H54 (cell line): ENCODE measurements at places on chromosomes 1 and 21.

DNA sequence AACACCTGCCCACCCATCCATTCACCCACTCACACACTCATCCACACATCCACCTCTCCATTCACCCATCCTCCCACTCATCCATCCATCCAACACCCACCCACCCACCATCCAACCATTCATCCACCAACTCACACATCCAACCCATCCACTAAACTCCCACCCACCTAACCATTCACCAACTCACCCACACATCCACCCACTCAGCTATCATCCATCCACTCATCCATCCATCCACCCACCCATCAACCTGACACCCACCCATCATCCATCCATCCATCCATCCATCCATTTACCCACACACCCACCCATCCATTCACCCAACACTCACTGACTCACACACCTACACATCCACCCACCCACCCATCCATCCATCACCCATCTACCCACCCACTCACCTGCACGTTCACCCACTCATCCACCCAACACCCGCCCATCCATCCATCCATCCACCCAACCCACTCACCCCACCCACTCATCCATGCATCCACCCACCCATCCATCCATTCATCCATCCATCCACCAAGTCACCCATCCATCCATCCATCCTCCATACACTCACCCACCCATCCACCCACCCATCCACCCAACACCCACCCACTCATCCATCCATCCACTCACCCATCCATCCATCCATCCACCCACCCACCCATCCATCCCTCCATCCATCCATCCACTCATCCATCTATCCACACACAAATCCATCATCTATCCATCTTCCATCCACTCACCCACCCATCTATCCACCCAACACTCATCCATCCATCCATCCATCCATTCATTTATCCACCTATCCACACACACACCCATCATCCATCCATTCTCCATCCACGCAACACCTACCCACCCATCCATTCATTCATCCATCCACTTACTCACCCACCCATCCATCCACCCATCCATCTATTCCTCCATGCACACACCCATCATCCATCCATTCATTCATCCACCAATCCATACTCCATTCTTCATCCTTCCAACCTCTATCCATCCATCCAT lies 17.4 kb upstream of the PRDM16 start:
- no peak for DNase-seq

DNA sequence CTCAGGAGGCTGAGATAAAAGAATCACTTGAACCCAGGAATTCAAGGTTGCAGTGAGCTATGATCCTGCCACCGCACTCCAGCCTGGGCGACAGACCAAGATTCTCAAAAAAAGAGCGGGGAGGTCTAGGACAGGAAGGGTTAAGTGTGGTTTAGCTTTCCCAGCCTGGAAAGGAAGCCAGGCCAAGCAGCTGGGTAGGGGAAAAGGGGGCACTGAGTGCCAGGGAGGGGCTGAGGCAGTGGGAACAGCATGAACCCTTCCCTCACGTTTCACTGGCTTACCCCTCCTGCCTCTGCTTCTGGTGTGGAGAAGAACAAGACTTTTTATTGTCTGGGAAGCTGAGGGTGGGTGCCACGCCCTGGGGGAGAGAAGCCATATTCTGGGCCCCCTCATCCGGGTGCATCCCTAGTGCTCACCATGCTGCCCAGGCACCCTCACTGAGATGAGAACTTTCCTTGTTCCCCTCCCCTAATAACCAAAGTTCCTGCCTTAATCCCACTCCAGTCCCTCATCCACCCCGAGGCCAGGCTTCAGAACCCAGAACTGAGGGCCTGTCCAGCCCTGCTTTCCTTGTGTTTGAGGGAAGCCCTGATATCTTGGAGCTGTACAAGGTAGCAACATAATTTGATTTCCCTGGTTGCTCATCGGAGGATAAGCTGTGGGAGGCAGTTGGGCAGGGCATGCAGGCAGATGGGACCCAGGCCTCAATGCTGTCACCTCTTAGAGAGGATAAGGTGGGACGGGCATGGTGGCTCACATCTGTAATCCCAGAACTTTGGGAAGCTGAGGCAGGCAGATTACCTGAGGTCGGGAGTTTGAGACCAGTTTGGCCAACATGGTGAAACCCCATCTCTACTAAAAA lies 2.0 kb upstream of the LMNA start:
- DNase-seq: no peak

- no peak for DNase-seq
Observed at GRCh38 chr1:9115351-9116205, 13.3 kb downstream of the GPR157 start.

- no peak for DNase-seq
Observed at GRCh38 chr1:176692431-176692830, 229.5 kb downstream of the PAPPA2 start.

GRCh38 chr1:59413327-59413720 lies 116.4 kb downstream of the FGGY start:
- no peak for DNase-seq

- peak; percentile 27 for DNase-seq
Observed at GRCh38 chr1:173420330-173420806, 56.8 kb upstream of the PRDX6 start.

GRCh38 chr1:209839875-209840546 lies 12.2 kb downstream of the UTP25 start:
- peak; percentile 73 for DNase-seq

DNA sequence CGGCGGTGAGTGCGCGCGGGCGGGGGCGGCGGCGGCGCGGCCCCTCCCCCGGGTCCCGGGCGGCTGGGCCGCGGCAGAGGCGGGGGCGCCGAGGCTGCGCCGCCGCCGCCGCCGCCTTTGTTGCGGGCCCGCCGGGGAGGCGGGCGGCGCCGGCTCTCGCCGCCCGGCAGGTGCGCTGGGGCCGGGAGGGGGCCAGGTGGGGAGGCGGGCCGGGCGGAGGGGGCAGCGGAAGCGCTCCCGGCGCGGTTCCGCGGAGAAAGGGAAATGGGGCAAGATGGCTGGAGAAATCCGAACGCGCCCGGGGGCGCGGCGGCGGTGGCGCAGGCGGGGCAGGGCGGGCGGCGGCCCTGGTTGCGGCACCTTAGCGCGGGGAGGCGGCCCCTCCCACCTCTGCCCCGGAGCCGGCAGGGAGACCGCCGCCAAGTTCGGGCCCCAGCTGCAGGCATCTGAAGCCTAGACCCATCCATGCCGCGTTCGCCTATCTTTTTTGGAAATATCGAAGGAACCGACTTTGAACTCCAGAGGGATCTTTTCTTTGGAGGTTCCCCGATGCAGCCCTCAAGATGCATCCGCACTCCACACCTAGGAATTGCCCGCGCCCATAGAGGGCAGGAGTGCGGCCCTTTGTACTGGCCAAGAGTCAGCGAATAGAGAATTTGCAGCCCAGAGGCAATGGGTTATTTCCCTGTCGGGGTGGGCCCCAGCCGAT lies 479 bp downstream of the POGK start:
- DNase-seq: peak; percentile 33

- peak; percentile 0 for DNase-seq
Observed at GRCh38 chr1:121444096-121444495, 259.3 kb downstream of the SRGAP2C start.

GRCh38 chr1:237012788-237013383 lies 8.6 kb upstream of the MT1HL1 start:
- DNase-seq: peak; percentile 62

- DNase-seq: peak; percentile 10
Observed at GRCh38 chr21:21436012-21436534, 437.9 kb downstream of the NCAM2 start.

DNA sequence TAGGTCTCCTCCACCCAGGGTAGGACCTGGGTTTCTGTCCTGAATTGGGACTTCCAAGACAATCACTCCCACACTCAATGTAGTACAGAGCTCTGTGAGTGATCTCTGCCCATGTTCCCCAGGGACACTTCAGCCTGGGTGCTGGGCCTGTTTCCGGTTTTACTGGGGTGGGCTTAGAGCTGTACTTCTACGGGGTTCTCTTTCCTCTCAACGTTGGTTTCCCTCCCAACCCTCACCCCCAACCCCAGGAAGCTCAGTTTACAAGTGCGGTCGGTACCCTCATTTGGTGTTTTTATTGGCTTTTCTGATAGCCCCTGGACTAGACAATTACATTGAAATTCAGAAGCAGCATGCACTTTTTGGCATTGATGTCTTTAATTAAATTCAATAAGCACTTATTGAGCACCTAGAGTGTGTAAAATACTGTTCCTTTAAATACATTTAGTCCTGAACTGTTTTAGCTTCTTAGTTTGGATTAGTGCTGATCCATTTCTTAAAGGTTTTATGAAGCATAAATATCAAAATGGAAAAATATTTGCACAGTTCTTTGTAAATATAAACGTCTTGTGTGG lies 542 bp upstream of the XPR1 start:
- DNase-seq: no peak

GRCh38 chr1:232620356-232620969 lies 9.5 kb downstream of the SIPA1L2 start:
- DNase-seq: no peak

DNA sequence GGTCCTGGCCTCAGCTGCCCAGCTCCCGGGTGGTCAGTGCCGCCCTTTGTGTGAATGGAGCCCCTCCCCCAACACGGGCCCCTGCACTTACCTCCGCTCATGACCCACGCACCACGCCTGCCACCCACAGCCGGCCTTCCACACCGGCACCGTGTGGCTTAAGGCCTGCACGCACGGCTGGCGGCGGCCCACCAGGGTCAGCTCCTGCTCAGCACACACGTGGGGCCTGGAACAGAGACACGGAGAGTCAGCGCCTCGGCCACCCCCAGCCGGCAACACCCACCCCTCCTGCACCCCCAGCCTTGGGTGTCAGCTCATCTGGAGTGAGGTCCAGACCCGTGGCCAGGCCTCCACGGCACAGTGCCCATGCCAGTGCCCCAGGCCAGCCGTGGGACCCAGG lies 8.9 kb downstream of the MEGF6 start:
- DNase-seq: no peak

DNA sequence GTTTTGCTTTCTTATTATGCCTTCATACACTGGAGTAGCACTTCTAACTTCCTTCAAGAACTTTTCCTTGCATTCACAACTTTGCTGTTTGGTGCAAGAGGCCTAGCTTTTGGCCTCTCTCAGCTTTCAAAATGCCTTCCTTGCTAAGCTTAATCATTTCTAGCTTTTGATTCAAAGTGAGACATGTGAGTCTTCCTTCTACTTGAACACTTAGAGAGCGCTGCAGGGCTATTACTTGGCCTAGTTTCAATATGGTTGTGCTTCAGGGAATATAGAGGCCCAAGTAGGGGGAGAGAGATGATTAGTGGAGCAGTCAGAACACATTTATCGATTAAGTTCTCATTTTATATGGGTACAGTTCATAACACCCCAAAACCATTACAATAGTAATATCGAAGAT lies 12.4 kb downstream of the ANGEL2 start:
- DNase-seq: no peak

- no peak for DNase-seq
Observed at GRCh38 chr1:17278996-17279830, 28.8 kb upstream of the PADI4 start.

- DNase-seq: no peak
Observed at GRCh38 chr1:204087181-204087892, 14.4 kb downstream of the SOX13 start.

DNA sequence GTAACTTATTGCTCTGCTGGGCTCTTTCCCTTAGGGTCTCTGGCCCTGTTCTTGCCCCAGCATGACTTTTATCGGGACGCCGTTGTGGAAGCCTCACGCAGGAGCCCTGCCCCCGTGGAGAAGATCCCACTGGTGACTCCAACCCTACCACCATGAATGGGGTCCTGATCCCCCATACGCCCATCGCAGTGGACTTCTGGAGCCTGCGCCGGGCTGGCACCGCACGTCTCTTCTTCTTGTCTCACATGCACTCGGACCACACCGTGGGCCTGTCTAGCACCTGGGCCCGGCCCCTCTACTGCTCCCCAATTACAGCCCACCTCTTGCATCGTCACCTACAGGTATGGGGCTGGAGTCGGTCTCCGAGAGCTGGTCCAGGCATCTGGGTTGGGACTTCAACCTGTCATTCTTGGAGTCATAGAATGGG lies 322 bp downstream of the DCLRE1B start:
- DNase-seq: no peak

- DNase-seq: no peak
Observed at GRCh38 chr1:116291024-116291423, 82.0 kb upstream of the ATP1A1 start.

DNA sequence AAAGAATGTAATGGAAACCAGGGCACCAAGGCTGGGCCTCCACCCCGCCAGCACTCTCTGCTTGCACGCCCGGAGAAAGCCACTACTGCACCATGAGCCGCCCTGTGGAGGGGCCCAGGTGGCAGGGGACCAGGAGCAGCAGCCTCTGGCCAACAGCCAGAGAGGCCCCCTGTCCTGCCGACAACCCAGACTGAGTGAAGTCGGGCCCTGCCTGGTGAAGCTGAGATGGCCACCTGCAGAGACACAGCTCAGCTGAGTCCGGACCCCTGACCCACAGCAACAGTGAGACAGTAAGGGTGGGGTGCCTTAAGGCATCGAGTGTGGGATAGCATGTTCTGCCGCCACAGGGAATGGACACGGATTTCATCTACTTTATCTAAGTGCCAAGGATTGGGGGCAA lies 28.9 kb downstream of the WDR4 start:
- DNase-seq: no peak

- DNase-seq: no peak
Observed at GRCh38 chr1:6971699-6972098, 186.4 kb downstream of the CAMTA1 start.

DNA sequence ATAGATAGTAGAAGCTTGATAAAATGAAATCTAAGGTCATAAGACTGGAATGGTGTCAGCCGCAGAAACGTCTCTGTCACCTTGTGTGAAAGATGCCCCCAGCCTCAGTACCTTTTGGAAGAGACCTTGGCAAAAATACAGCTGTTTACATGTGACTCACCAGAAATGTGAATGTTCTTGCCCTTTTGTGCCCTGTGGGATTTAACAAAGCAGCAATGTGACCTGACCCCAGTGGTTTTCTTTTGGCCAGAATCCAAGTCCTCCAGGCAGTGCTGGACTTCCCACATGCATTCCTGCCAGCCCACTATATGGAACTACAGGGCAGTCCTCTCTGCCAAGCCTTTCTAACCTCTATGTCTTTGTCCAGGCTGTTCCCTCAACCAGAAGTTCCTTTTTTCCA lies 27.2 kb upstream of the LRRC8C start:
- DNase-seq: peak; percentile 31

GRCh38 chr1:223847781-223848345 lies 2.1 kb upstream of the TP53BP2 start:
- no peak for DNase-seq

DNA sequence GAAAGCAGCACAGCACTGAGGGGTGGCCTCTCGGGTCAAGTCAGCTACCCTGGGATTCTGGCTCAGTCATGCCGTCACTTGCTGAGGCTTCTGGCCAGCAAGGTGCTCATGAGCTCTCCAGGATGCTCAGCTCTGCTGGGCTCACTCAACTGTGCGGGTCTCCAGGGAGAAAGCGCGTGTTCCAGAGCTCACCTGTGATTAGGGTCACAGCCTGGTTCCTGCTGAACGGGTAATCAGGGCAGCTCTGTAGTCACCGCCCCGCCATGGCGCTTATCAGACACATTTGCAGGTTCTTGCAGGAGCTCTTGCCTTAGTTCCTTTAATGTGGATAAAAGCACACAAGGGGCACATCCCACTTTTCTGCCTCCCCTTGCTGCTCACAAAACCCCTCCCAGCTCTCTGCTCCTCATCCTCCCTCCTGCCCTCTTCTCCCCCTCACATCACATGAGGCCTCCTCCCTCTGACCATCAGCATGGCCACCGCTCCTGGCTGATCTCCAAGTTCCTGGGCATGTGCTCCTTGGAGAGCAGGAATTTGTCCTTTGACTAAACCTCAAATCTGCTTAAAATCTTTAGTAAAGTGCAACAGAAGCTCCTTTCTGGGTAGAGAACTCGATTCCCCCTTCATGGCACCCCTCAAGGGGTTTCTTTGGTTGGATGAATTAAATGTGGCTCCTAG lies 2.0 kb downstream of the PCP4 start:
- DNase-seq: no peak

- no peak for DNase-seq
Observed at GRCh38 chr1:25977801-25978200, 20.1 kb downstream of the PAFAH2 start.
